ENCODE measurements at places on chromosomes 1 and 21. TPM values are rescaled to one million over a fixed set of nuclear protein-coding genes. Genes with fewer than 3 reads are reported as not detected.

- no peak for DNase-seq
Observed at GRCh38 chr1:162335126-162335525, 41.5 kb downstream of the SPATA46 start.

DNA sequence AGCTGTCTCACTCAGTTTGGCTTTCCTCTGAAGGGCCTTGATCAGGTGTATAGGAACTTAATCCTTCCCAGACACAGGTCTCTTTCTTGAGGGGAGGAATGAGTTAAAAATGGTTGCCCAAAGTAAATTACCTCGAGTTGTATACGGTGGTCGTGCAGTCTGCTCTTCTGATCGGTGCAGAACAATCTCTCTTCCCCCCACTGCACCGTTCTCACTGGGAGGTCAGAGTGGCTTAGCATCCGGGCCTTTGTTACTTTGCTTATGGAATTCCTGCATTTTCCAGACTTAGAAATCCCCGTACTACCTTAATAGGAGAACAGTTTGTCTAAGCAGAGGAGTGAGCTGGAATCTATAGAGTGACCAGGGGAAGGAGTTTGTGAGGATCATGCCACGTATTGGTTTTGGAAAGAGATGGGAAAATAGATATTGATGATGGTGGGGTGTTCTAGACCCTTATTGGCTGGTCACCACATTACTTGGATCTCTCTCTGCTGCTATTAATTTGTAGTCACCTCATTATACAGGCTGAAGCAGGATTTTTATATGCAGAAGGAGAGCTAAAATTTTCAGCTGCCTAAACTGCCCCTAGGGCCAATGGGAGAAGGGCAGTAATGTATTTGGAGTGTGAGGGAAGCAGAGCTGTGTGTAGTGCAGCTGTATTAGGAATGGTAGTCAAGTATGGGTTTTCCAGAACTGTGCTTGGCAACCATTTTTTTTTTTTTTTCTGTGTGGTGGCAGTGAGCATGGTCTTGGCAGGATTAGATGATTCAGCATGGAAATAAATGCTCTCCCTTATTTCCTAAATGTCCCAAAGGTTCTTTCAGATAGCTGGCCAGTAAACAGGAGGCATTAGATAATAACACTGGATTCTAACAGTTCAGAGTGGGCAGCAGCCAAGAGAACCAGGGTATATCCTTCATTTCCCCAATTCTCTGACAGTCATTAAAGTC lies 81.5 kb downstream of the NDUFS5 start:
- DNase-seq, result peak; percentile 64

DNA sequence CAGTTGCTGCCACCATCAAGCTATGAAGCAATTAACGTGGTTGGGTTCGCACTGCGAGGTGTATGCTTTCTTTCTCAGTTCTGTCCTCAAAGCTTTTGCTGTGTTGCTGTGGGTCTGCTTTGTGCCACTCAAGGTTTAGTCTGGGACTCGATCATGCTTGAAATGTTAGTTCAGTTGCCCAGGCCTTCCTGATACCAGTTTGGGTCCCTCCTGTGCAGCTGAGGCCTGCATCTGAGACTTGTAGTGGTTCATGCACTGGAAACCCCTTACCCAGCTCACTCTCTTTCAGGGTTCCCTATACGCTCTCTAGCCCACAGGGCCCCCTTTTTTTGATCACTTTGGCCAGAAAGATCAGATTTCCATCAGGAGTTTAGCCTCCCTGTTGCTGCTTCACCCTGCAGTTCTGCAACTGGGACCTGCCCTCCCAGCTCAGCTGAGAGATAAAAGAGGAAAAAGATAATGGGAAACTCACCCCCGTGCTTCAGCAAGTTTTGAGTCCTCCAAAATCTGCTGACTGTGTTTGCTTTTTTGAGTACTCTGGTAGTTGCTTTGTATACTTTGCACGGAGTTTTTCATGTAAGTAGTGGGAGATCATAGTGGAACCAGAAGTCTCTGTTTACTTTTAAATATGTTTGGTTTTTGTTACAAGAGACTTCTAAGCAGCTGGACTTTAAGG lies 317.0 kb downstream of the HHAT start:
- no peak for DNase-seq

The TRNP1 gene
- total RNA-seq, result 4.6 TPM

DNA sequence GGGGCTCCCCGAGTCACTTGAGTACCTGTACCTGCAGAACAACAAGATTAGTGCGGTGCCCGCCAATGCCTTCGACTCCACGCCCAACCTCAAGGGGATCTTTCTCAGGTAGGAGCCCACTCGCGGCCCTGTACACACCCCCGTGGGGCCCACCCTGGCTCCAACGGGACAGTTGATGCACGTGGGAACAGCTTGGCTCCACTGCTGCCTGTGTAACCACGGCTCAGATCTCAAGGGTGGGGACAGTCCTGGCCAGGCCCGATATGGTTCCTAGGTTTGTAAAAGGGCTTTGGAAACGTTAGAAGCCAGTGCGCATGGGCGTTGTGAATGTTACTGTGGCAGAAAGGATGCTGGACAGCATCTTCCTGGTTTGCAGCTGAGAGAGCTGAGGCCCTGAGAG lies 18.8 kb downstream of the PODN start:
- no peak for DNase-seq

DNA sequence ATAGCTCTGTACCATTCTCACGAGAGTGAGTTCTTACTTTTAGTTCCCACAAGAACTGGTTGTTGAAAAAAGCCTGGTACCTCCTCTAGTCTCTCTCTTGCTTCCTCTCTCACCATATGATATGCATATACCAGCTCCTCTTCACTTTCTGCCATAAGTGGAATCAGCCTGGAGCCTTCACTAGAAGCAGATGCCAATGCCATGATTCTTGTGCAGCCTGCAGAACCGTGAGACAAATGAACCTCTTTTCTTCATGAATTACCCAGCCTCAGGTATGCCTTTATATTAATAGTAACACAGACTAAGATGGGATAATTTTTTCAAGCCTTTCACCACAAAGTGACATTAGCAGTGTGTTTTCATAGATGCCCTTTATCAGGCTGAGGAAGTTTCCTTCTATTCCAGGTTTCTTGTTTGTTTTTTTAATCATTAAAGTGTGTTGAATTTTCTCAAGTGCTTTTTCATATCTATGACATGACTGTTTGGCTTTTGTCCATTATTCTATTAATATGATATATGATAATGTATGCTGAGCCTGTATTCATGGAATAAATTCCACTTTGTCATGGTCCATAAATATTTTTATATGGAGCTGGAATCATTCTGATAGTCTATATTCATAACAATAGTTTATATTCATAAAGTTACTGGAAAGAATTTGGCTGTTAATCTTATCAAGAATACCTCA lies 40.7 kb upstream of the C1orf185 start:
- no peak for DNase-seq

- DNase-seq, result no peak
Observed at GRCh38 chr1:154808261-154808908, 61.7 kb downstream of the KCNN3 start.

- no peak for DNase-seq
Observed at GRCh38 chr1:5485968-5486696, 506.1 kb downstream of the NPHP4 start.

DNA sequence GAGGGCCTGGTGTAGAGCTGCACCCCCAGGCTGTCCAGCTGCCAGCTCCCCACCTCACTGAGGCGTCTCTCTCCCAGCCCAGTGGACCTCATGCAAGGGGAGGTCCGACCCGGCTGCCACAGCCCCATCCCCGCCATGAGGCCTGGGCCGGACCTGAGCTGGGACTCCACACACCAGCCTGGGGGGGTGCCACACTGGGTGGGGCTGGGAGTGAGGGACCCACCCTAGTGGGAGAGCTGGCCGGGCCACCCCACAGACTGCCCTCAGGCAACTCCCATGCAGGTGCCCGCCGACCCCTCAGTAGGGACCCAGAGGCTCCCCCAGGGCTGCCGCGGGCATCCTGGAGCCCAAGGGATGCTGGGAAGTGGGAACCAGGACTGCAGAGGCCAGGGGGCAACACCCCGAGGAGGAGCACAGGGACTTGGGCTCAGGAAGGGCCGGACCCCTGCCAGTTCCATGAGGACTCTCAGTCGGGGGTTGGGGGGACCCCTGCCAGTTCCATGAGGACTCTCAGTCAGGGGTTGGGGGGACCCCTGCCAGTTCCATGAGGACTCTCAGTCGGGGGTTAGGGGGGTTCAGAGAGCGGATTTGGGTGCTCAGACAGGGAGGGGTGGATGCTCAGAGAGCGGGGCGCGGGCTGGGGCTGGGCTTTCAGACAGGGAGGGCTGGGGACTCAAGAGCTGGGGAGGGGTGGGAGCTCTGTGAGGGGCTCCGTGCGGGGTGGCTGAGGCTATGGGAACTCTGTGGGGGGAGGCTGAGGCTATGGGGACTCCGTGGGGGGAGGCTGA lies 1.2 kb upstream of the RNF223 start:
- DNase-seq, result no peak

DNA sequence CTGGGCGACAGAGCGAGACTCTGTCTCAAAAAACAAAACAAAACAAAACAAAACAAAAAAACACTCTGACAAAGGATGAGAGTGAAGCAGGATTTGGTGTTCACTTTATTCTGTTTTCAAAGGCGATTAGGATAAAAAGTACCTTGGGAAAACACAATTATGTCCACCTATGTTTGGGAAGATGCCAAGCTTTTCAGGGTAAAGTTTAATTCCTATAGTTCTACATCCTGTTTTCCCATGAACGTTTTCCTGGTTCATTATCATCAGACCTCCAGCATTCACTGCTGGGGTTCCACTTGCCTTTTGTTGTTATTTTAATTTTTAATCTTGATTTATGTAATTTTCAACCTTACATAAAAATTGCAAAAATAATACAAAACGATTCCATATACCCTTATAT lies 4.9 kb upstream of the NID1 start:
- DNase-seq, result no peak

GRCh38 chr1:75908717-75909152 lies 23.5 kb downstream of the ASB17 start:
- peak; percentile 70 for DNase-seq

- no peak for DNase-seq
Observed at GRCh38 chr1:24541711-24542346, 14.1 kb upstream of the NCMAP start.

Data from RPMI7951 (cell line).